ENCODE measurements at places on chromosomes 5 and 9.

GRCh38 chr9:109863961-109864360 lies 84.0 kb downstream of the PALM2AKAP2 start:
- DNase-seq, result no peak

DNA sequence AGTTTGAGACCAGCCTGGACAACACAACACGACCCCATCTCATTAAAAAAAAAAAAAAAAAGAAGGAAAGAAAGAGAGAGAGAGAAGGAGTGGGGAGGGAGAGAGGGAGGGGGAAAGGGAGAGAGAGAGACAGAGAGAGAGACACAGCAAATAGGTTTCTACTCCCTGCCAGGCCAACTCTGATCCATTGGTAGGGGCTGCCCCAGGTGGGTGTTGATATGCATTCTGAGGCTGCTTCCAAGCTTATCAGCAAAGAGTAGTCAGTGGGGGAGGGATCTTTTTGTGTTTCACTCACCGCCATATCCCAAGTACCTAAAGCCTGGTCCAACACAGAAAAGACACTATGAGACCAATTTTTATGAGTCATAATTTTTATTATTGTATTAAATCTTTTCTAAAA lies 57.0 kb upstream of the SAP30L start:
- DNase-seq, result no peak

DNA sequence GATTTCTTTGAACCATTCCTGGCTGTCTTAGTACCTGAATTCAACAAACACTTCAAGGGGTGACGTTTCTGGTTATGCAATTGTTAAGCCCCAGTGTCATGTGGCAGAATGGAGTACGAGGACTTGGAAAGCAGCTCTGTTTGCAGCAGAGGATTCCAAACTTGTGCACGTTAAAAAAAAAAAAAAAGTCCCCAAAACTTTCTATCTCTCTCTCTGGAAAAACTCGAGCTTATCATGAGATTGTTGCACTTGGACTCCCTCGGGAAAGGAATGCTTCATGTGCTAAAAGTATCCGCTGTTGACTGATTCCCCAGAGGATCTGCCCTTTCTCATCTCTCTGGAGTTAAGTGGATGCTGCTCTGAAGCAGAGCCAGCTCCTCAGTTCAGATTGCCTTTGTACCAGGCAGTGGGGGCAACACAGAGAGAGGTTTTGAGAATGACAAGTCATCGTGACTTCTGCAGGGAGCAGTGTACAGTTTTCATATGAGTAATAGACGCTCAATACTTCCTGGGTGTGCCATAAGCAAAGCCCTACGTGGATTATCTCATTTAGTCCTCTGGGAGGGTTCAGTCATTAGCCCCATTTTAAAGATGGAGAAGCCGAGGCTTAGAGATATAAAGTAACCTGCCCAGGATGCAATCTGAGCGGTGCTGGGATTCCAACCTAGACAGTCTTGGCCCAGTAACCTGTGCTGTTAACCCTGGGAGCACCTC lies 28.1 kb downstream of the TMOD1 start:
- DNase-seq, result no peak

DNA sequence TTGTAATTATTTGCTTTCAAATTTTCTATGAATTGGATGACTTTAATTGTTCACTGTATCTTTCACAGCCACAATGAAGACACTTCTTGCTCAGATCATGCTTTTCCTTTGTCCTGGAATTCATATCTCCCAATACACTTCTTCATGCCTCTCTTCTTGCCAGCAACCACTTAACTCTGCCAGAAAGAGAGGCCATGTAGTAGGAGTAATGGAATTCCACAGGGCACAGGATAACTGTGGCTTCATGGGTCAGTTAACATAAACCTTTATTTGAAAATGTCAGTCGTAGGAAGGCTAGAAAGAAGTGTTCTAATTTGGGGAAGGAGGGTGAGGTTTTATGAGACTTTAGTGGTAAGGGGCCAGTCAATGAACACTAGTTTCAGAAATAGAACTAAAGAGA lies 190.3 kb downstream of the TMEM167A start:
- no peak for DNase-seq

GRCh38 chr9:76366275-76366674 lies 28.0 kb downstream of the RFK start:
- no peak for DNase-seq

DNA sequence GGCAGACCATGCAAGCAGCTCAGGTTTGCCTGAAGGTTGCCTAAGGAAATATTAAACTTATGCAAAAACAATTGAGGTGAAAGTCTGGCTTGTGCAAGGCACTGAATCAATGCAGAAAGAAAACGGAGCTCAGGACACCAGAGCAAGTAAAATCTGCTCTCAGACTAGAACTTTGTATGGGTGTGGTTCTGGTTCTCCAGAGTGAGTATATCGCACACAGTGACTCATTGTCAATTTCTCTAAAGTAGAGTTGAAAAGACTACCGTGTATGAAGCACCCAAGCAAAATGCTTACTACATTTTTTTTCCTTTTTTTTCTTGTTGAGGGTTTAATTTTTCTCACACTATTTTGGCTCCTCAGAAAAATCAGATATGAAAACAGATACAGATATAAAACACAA lies 650.3 kb upstream of the CDH10 start:
- no peak for DNase-seq

GRCh38 chr9:134360897-134361296 lies 34.6 kb downstream of the RXRA start:
- no peak for DNase-seq

DNA sequence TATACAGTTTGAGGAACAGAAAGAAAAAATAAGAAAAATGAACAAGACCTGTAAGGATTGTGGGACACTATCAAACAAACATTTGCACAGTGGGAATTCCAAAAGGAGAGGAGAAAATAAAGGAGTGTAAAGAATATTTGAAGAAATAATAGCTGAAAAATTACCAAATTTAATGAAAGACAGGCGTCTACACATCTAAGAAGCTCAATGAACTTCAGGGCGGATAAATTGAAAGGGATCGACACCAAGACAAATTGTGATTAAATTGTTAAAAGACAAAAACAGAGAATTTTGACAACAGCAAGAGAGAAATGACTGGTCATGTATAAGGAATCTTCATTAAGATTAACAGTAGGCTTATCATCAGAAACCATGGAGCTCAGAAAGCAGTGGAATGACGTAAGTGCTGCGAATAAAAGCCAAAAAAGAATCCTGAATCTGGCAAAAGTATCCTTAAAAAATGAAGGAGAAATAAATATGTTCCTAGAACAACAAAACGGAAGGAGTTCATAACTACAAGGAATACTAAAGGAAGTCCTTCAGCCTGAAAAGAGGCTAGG lies 3.5 kb upstream of the SLC38A9 start:
- DNase-seq, result no peak

GRCh38 chr9:4973902-4974301 lies 11.2 kb upstream of the JAK2 start:
- no peak for DNase-seq

DNA sequence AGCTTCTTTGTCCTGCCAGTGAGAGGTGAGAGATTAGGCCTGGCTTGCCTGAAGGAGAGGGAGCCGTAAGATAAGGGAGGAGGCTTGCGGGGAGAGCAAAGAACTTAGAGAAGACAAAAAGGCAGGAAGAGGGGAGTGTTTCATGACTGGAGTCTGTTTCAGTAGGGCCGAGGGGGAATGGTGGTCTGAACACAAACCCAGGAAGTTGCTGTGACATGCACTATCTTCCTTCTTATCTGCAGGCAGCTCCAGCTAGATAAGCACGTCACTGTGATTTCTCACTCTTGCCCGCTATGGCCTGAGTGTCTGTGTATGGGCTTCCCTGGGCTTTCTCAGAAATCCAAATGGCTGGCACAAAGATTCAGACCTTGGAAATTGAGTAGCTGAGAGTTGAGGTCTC lies 307.5 kb upstream of the CLINT1 start:
- DNase-seq, result no peak

GRCh38 chr5:139696894-139697658 lies 48.9 kb downstream of the CXXC5 start:
- no peak for DNase-seq

DNA sequence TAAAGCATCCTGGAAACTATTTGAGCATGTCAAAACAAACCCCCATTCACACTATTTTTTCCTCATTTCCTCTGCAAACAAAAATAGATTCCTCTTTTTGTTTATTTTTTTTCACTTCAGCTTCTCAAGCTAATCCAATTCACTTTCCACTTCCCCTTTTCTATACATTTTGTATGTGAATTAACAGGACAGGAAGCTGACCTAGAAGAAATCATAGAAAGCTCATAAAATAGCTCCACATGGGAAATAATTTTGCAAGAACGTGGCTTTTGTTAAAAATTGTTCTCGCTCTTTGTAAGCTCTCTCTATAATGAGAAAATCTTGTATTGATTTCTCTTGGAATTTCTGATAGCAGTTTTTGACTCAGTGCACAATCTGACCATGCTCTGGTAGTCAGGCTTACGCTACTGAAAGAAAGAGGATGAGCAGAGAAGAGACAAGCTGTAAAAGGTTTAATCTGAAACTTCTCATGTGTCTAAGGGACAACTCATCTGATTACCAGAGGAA lies 215.8 kb downstream of the ADAMTS12 start:
- DNase-seq, result no peak

GRCh38 chr9:115115117-115115880 lies 2.7 kb downstream of the TNC start:
- no peak for DNase-seq

GRCh38 chr5:153880106-153880505 lies 158.6 kb downstream of the FAM114A2 start:
- no peak for DNase-seq

- DNase-seq, result no peak
These were observed 4.5 kb downstream of the EBF1 start for GRCh38 chr5:159095151-159095721.

Data from stimulated activated CD8-positive, alpha-beta memory T cell treated with anti-CD3 and anti-CD28 coated beads, Interleukin-7, amount 100 ng/mL, for 4 hours (primary cell).